ENCODE measurements at places on chromosomes 6 and 20. TPM values are rescaled to one million over a fixed set of nuclear protein-coding genes. Genes with fewer than 3 reads are reported as not detected.

Gene NAA20
- total RNA-seq = 68.3 TPM

Gene ECT2L
- not detected for total RNA-seq

Gene KIFC1
- 48.7 TPM for total RNA-seq

Gene RSPH4A
- not detected for total RNA-seq

Gene HNF4A
- not detected for total RNA-seq

Gene CTSZ
- total RNA-seq = 143 TPM

Gene TMEM239
- not detected for total RNA-seq

Gene MYLIP
- total RNA-seq = 22.6 TPM

Gene RSPO3
- total RNA-seq = 5.1 TPM

Gene POM121L2
- not detected for total RNA-seq

Gene TSPO2
- total RNA-seq = not detected

Gene TBXT
- not detected for total RNA-seq

Gene MYLK4
- total RNA-seq = 0.40 TPM

Gene VNN1
- total RNA-seq = not detected

Gene ATAT1
- 6.0 TPM for total RNA-seq

Gene VSX1
- total RNA-seq = not detected

Gene FAM217A
- total RNA-seq = not detected

Gene CLPSL2
- not detected for total RNA-seq

Gene PYGB
- total RNA-seq = 76.3 TPM

Gene CPNE5
- total RNA-seq = 9.3 TPM

Gene CRISP2
- not detected for total RNA-seq

Gene TGM2
- 440 TPM for total RNA-seq

Gene HLA-DMB
- total RNA-seq = 0.50 TPM

Gene RWDD1
- 51.9 TPM for total RNA-seq

Gene LGSN
- total RNA-seq = under 0.01 TPM

Gene PLN
- not detected for total RNA-seq

Gene RGL2
- total RNA-seq = 42.2 TPM

Gene SYNJ2
- total RNA-seq = 101 TPM

Gene FBXL4
- 15.6 TPM for total RNA-seq

Gene OTOR
- total RNA-seq = not detected

Gene FAM83D
- total RNA-seq = 33.8 TPM

Gene FOXQ1
- under 0.01 TPM for total RNA-seq

Gene SOX18
- total RNA-seq = 25.5 TPM

Gene SLC22A1
- total RNA-seq = not detected

Gene SMLR1
- total RNA-seq = not detected

Gene FAM50B
- 4.7 TPM for total RNA-seq

Gene NOX3
- not detected for total RNA-seq

Gene SAMD5
- 3.6 TPM for total RNA-seq

Gene CSE1L
- 278 TPM for total RNA-seq

Gene STMND1
- total RNA-seq = not detected

Gene HCRTR2
- not detected for total RNA-seq

Gene FOXA2
- not detected for total RNA-seq

Gene TFAP2C
- not detected for total RNA-seq

Gene BPIFB4
- total RNA-seq = not detected

Gene NKX2-2
- total RNA-seq = not detected

Gene BFSP1
- total RNA-seq = 2.3 TPM

Gene RBPJL
- not detected for total RNA-seq

Gene SLC32A1
- not detected for total RNA-seq

Gene ADAM33
- total RNA-seq = not detected

Gene TMC2
- total RNA-seq = not detected

Gene C6orf15
- total RNA-seq = not detected

Gene KIZ
- total RNA-seq = 7.6 TPM
